ENCODE measurements at places on chromosomes 7 and 10.

- DNase-seq: no peak
These were observed 102.1 kb upstream of the PDGFA start for GRCh38 chr7:621572-622285.

GRCh38 chr10:119526621-119527592, 15.6 kb downstream of the RGS10 start:
- DNase-seq: no peak

DNA sequence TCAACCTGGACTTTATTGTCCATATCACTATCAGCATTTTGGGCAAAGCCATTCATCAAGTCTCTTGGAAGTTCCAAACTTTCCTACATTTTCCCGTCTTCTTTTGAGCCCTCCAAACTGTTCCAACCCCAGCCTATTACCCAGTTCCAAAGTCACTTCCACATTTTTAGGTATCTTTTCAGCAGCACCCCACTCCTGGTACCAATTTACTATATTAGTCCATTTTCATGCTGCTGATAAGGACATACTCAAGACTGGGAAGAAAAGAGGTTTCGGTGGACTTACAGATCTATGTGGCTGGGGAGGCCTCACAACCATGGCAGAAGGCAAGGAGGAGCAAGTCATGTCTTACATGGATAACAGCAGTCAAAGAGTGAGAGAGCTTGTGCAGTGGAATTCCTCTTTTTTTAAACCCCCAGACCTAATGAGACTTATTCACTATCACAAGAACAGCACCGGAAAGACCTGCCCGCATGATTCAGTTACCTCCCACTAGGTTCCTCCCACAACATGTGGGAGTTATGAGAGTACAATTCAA, 50.2 kb downstream of the NRF1 start:
- no peak for DNase-seq

DNA sequence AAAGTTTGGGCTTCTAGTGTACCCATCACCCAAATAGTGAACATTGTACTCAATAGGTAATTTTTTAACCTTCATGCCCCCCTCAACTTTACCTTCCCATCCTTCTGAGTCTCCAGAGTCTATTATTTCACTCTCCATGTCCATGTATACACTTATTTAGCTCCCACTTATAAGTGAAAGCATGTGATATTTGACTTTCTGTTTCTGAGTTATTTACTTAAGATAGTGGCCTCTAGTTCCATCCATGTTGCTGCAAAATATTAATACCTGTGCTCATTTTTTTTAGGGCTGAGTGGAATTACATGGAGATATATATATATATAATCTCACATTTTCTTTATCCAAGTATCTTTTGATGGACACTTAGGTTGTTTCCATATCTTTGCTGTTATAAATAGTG, 21.1 kb upstream of the PHF14 start:
- DNase-seq: no peak

GRCh38 chr7:114153700-114154099, 234.9 kb upstream of the PPP1R3A start:
- DNase-seq: no peak

GRCh38 chr10:10938676-10939075, 79.0 kb upstream of the CELF2 start:
- no peak for DNase-seq

DNA sequence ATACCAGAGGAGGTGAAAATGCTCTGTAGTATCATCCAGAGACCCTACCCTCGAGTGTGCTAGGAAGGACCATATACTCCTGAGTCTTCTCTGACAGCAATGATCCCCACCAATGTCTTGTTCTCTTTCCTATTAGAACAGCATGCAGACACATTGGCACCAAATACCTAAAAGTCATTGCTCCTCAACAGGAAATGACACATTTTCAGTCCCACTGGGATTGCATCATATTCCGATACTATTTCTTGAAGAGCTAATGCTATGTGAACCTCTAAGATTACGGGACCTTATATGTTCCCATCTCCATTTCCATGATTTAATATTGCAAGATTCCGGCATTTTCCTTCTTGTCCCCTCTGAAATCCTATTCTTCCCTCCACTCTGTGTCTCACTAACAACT, 177.4 kb downstream of the NRP1 start:
- no peak for DNase-seq

DNA sequence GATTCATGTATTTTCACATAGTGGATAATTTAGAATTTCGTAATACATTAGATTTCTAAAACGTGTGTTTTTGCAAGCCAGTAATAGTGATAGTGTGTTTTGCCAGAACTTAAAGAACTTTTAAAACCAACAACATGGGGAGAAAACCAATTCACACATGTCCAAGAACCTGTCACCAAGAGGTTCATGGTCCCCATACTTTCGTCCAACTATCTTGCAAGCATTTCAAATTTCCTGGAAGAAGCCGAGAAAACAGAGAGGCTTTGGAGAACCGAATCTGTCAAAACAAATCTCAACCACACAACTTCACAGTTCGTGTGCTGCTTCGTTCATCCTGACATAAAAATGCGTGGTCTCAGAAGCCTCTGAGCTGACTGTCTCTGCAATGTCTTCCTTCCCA, 31.9 kb downstream of the GFRA1 start:
- DNase-seq: no peak

GRCh38 chr7:140669352-140669751, 3.4 kb upstream of the ADCK2 start:
- DNase-seq: no peak

DNA sequence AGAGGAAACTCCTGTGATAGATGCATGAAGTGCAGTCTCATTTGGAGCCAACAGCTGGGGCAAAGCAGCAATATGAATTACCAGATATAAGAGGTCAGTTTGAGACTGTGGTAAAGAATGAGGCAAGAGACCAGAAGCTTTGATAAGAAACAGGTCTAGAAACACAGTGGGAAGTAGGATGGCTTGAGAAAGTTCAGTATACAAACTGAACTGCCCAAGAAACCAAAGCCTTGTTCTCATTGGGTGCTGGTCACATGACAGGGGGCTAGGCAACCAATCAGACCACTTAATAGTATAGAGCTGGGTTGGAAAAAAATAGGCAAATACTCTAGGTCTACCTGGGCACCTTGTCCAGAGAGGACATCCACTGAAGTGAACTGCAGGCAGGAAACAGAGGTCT, 46.2 kb upstream of the PLCE1 start:
- DNase-seq: no peak

- no peak for DNase-seq
These were observed 1.2 kb downstream of the AHCYL2 start for GRCh38 chr7:129225931-129226572.

- no peak for DNase-seq
These were observed 97.2 kb downstream of the KAT6B start for GRCh38 chr10:74923556-74923955.

GRCh38 chr10:79125092-79125491, 56.3 kb downstream of the ZMIZ1 start:
- no peak for DNase-seq
